Activated naive CD8-positive, alpha-beta T cell treated with anti-CD3 and anti-CD28 coated beads for 36 hours (primary cell): ENCODE measurements at places on chromosomes 1 and 21. TPM values are rescaled to one million over a fixed set of nuclear protein-coding genes. Genes with fewer than 3 reads are reported as not detected.

Gene C1orf226
- 0.14 TPM for total RNA-seq

DNA sequence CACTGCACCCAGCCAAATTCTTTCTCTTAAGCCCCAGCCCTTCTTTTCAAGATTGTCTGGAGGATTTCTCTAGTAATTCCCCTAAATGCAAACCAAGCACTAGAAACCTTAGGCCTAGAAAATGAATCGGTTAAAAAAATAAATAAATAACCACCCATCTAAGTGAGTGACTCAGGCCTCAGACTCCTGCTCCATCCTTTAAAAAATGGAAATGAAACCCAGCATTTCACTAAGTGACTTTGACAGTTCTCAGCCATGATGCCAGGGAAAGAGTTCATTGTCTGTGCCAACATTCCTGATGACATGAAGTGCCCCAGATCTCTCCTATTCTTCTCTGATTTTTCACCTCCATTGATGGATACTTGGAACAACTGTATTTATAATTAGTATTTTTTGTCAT lies 415.2 kb upstream of the DAB1 start:
- DNase-seq, result no peak
- no peaks in the 10 kb centered on the region for H3K4me1 ChIP-seq
- H3K27me3 ChIP-seq, result peaks cover 11% of the 10 kb centered on the region
- no peak overlapping the region for H3K27ac ChIP-seq
- no peak overlapping the region for H3K4me3 ChIP-seq

- no peak overlapping the region for H3K27ac ChIP-seq
- H3K27me3 ChIP-seq, result peaks cover 14% of the 10 kb centered on the region
- DNase-seq, result no peak
- no peaks in the 10 kb centered on the region for H3K36me3 ChIP-seq
- H3K4me1 ChIP-seq, result no peaks in the 10 kb centered on the region
These were observed 57.2 kb upstream of the C1orf185 start for GRCh38 chr1:51044834-51045233.

DNA sequence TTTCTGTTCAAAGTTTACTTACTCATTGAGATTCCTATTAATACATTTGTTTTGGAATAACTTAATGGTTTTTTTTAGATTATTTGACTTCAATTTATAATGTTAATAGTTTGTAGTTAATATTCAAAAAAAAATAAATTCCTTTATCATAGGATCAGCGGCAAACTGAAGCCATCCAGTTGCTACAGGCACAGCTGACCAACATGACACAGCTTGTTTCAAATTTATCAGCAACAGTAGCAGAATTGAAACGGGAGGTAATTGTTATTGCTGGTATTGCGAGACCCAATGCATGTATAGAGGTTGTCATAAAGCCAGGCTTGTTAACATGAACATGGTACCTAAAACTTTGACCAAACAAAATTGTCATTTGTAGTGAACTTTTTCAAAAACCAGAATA lies 59.0 kb upstream of the FASLG start:
- H3K4me1 ChIP-seq, result peaks cover 9% of the 10 kb centered on the region
- no peaks in the 10 kb centered on the region for H3K27me3 ChIP-seq
- DNase-seq, result no peak
- no peak overlapping the region for H3K27ac ChIP-seq
- no peak overlapping the region for H3K4me3 ChIP-seq
- peaks cover 32% of the 10 kb centered on the region for H3K36me3 ChIP-seq

Gene CFHR2
- not detected for total RNA-seq

DNA sequence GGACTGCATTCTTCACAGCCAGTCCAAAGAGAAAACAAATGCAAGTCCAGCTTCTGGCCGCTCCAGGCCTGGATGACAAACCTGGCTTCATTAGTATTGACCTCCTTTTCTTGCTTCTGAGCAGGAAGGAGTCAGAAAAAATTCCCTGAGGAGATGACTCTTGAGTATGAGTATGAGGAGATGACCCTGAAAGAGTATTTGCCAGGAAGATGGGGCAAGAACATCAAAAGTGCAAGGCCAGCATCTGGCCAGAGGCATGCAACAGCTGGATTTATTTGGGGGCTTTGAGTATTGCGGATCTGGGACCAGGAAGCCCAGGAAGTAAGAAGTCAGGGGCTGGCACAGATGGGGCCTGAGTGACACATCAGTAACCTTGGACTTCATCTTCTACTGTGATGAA lies 113.9 kb downstream of the GLIS1 start:
- no peak overlapping the region for H3K27ac ChIP-seq
- H3K4me3 ChIP-seq, result no peak overlapping the region
- no peaks in the 10 kb centered on the region for H3K27me3 ChIP-seq
- DNase-seq, result no peak
- H3K36me3 ChIP-seq, result no peaks in the 10 kb centered on the region

- H3K36me3 ChIP-seq, result peaks cover 17% of the 10 kb centered on the region
- H3K27ac ChIP-seq, result no peak overlapping the region
- no peak for DNase-seq
- H3K27me3 ChIP-seq, result no peaks in the 10 kb centered on the region
- H3K4me1 ChIP-seq, result peaks cover 12% of the 10 kb centered on the region
These were observed 6.0 kb downstream of the CZIB start for GRCh38 chr1:53214376-53214940.

Gene TP53BP2
- total RNA-seq, result 34.7 TPM

Gene ZNHIT6
- total RNA-seq, result 32.5 TPM

- no peak for DNase-seq
- H3K27ac ChIP-seq, result no peak overlapping the region
- H3K4me1 ChIP-seq, result peaks cover 4% of the 10 kb centered on the region
- H3K36me3 ChIP-seq, result no peaks in the 10 kb centered on the region
- no peak overlapping the region for H3K4me3 ChIP-seq
These were observed 88.6 kb upstream of the PKN2 start for GRCh38 chr1:88595355-88596002.

GRCh38 chr1:26493938-26494337 lies 21.7 kb downstream of the HMGN2 start:
- H3K27me3 ChIP-seq, result no peaks in the 10 kb centered on the region
- no peak overlapping the region for H3K4me3 ChIP-seq
- peaks cover 6% of the 10 kb centered on the region for H3K4me1 ChIP-seq
- DNase-seq, result no peak
- H3K27ac ChIP-seq, result no peak overlapping the region

Gene HSD3B1
- not detected for total RNA-seq

DNA sequence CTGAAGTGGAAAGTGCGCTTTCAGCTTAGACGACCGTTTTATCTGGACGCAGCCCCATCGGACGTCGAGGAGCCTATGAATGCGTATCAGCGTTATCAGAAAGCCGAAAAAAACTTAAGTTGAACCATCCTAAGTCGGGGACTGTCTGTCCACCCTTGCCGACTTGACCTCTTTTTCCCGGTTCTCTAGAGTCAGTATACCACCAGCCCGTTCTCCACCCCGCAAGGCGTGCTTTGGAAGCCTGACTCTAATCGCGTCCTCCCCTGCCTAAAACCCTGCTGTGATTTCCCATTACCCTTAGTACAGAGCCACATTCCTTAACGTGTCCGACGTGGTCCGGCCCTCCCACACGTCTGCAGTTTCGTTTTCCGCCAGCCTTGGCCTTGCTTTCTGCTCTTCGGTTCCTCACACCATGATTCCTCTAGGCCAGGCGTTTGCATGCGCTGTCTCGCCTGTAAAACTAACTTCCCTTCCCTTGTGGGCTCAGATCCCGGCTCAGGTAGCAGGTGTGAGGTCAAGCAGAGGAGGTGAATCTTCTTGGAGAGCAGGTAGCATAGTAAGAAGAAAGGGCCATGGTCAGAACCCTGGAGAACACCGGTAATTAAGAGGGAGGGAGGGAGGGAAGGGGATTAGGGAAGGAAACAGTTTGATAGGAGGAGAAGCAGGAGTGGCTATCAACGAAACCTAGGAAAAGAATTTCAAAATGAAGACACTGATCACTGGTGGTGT lies 865 bp downstream of the ADPRS start:
- peaks cover 16% of the 10 kb centered on the region for H3K4me1 ChIP-seq
- peak overlapping the region; percentile 99 for H3K4me3 ChIP-seq
- peaks cover 18% of the 10 kb centered on the region for H3K27me3 ChIP-seq
- DNase-seq, result no peak

Gene TSPAN2
- 0.16 TPM for total RNA-seq

Gene HMGCS2
- not detected for total RNA-seq

Gene CRNN
- total RNA-seq, result not detected

DNA sequence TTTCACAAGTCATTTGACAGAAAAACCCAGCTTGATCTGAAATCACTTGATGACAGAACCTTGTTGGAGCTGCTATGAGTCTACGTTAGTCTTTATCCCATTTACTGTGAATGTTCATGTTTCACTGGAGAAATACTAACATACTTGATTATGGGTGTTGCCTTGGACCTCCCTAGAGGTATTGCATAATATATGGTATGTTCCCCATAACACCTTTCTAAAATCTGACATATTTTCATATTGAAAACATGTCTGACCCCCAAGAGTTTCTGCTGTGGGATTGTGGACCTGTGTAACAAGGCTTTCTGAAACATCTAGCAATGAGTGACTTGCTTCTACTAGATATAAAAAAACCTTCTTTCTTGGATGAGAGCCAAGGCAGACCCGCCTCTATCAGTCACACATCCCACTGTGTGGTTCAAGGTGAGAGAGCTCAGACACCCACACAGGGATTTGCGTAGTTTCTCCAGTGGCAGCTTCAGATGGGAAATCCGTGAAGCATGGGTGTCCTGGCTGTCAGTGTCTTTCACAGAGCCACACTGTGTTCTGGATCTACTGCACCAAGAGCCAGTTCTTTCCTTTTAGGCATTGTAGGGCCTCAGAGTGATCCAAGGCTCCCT lies 4.6 kb downstream of the NENF start:
- H3K4me1 ChIP-seq, result peaks cover 21% of the 10 kb centered on the region
- H3K4me3 ChIP-seq, result no peak overlapping the region
- DNase-seq, result peak; percentile 7
- H3K27me3 ChIP-seq, result no peaks in the 10 kb centered on the region

- DNase-seq, result no peak
- H3K27ac ChIP-seq, result no peak overlapping the region
- no peaks in the 10 kb centered on the region for H3K27me3 ChIP-seq
- no peak overlapping the region for H3K4me3 ChIP-seq
These were observed 27.0 kb upstream of the ZFP69B start for GRCh38 chr1:40423264-40423642.

DNA sequence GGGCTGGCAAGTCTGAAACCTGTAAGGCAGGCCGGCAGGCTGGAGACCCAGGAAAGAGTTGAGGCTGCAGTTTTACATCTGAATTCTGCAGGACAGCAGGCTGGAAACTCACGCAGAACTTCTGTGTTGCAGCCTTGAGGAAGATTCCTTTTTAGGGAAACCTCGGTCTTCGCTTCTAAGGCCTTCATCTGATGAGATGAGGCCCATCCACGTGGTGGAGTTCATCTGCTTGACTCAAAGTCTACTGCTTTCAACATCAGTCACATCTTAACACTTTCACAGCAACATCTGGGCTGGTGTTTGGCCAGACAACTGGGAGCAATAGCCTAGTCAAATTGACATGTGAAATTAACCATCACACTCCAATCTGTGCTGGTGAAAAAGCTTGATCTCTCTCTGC lies 57.1 kb downstream of the EVA1C start:
- H3K27ac ChIP-seq, result no peak overlapping the region
- no peak overlapping the region for H3K4me3 ChIP-seq
- H3K36me3 ChIP-seq, result peaks cover 6% of the 10 kb centered on the region
- no peak for DNase-seq

Gene PLA2G2D
- total RNA-seq, result not detected

- H3K27me3 ChIP-seq, result no peaks in the 10 kb centered on the region
- DNase-seq, result no peak
- peaks cover 87% of the 10 kb centered on the region for H3K4me1 ChIP-seq
- H3K27ac ChIP-seq, result peak overlapping the region; percentile 93
- peak overlapping the region; percentile 95 for H3K4me3 ChIP-seq
- peaks cover 84% of the 10 kb centered on the region for H3K36me3 ChIP-seq
These were observed 8.2 kb downstream of the ITPKB start for GRCh38 chr1:226730836-226731235.

DNA sequence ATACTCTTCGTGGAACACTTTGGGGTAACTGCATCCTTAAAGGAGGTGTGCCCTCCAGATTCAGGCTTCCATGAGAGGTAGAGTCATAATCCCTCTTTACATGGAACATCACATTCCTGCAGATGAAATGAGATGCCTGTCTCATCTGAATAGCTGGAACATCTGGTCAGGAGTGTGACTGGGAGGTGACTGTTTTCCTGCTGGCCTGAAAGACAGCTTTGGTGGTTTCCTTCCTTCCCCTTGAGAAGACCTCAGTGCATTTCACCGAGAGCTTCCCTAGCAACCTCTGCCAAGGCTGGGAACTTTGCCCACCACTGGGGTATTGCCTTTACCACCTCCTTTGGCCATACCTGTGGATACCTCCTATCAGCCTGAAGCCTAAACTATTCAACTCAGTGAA lies 46.7 kb upstream of the GUCA2A start:
- H3K27me3 ChIP-seq, result no peaks in the 10 kb centered on the region
- no peak for DNase-seq
- H3K27ac ChIP-seq, result no peak overlapping the region

- H3K4me3 ChIP-seq, result peak overlapping the region; percentile 25
- peak overlapping the region; percentile 68 for H3K27ac ChIP-seq
- no peak for DNase-seq
- no peaks in the 10 kb centered on the region for H3K27me3 ChIP-seq
- H3K4me1 ChIP-seq, result peaks cover 27% of the 10 kb centered on the region
- H3K36me3 ChIP-seq, result peaks cover 4% of the 10 kb centered on the region
These were observed 43.9 kb upstream of the IFNAR2 start for GRCh38 chr21:33185852-33186251.

DNA sequence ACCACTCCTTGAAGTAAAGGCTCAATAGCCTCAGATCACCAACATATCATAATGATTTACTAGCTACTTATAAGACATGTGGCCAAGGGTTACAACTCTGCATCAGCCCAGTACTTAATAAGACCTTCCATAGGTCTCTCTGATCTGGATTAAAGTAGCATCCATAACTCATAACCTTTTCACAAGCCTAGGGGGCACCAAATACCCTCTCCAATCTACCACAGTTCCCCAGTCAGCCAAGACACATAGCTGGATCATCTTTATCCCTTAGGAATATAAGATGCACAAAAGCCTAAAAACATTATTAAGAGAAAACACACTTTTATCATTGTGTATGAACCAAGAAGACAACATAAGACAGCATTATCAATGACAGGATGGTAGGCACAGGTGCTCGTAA lies 22.1 kb downstream of the SSX2IP start:
- H3K36me3 ChIP-seq, result no peaks in the 10 kb centered on the region
- H3K4me3 ChIP-seq, result no peak overlapping the region
- DNase-seq, result no peak

Gene UMODL1
- total RNA-seq, result not detected

GRCh38 chr1:51070640-51071039 lies 31.4 kb upstream of the C1orf185 start:
- H3K27me3 ChIP-seq, result peaks cover 23% of the 10 kb centered on the region
- no peaks in the 10 kb centered on the region for H3K4me1 ChIP-seq
- no peaks in the 10 kb centered on the region for H3K36me3 ChIP-seq
- no peak for DNase-seq
- H3K4me3 ChIP-seq, result no peak overlapping the region

Gene TMCC2
- total RNA-seq, result 13.3 TPM
